Activated CD4-positive, alpha-beta T cell treated with anti-CD3 and anti-CD28 coated beads, Interleukin-2, amount 10 ng/mL, durations not matched to agents 7 days and 5 days (primary cell): ENCODE measurements at places on chromosomes 6 and 20. TPM values are rescaled to one million over a fixed set of nuclear protein-coding genes. Genes with fewer than 3 reads are reported as not detected.

The NKX2-4 gene
- not detected for total RNA-seq

GRCh38 chr20:60862601-60863000, 389.5 kb upstream of the CDH4 start:
- no peaks in the 10 kb centered on the region for H3K4me1 ChIP-seq
- no peaks in the 10 kb centered on the region for H3K27me3 ChIP-seq
- no peaks in the 10 kb centered on the region for H3K36me3 ChIP-seq
- no peak overlapping the region for H3K27ac ChIP-seq
- no peak overlapping the region for H3K4me3 ChIP-seq
- no peak for DNase-seq

DNA sequence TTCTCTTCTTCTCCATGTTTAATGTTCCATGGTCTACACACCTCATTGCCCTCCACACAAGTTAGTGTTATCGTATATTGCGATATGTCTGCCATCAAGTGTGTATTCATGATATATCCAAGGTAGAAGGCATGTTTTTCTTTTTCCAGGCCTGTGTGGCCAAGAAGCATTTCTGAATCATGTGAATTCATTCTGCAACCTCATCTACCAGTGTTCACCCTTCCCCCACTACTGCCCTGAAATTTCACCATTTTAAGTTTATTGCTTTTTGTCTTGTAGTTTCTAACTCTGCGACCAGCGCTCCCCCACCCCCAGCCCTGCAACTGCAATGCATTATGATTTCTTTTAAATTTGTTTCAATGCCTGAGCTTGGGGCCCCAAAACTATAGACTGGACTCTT, 618.0 kb upstream of the FLRT3 start:
- H3K27me3 ChIP-seq: no peaks in the 10 kb centered on the region
- H3K4me1 ChIP-seq: no peaks in the 10 kb centered on the region
- H3K36me3 ChIP-seq: no peaks in the 10 kb centered on the region
- H3K27ac ChIP-seq: no peak overlapping the region
- peak; percentile 25 for DNase-seq

The ANGPT4 gene
- not detected for total RNA-seq

DNA sequence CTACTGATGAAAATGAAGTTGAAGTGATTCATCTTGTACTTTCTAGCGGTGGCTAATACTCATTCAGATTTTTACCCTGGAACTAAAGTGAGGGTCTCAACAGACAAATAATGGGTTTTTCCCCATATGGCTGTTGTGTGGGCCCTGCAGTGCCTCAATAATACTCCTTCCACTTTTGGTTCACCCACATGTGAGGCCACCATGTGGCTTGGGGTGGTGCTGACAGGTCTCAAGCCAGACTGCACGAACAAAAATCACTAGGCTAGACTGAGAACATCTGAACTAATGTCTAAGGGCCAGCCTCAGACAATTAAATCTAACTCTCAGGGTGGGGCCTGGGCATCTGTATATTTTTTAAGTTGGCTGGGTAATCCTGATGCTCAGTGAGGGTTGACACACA, 7.9 kb upstream of the COL12A1 start:
- no peaks in the 10 kb centered on the region for H3K36me3 ChIP-seq
- peaks cover 5% of the 10 kb centered on the region for H3K4me1 ChIP-seq
- H3K27me3 ChIP-seq: peaks cover 36% of the 10 kb centered on the region
- H3K4me3 ChIP-seq: no peak overlapping the region
- H3K27ac ChIP-seq: no peak overlapping the region
- no peak for DNase-seq

GRCh38 chr6:143410859-143411270, 39.6 kb downstream of the ADAT2 start:
- H3K27me3 ChIP-seq: no peaks in the 10 kb centered on the region
- no peak overlapping the region for H3K4me3 ChIP-seq
- no peak overlapping the region for H3K27ac ChIP-seq
- no peaks in the 10 kb centered on the region for H3K4me1 ChIP-seq
- no peaks in the 10 kb centered on the region for H3K36me3 ChIP-seq

DNA sequence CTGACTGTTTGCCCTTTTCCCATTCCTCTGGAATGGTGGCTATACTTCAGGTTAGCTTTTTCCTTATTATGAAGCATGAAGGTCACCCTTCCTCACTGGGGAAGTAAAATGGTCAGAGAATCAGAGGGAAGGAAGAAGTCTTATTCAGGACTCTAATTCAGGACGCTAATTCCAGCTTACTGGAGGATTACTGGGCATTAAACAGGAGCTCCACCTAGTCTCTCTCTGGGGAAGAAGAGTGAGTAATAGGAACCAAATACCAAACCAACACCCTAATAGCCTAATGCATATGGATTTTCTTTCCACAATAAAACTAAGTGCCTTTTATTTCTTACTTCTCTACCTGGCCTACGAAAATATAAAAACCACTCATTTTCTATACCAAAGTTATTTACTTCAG, 10.1 kb downstream of the CRISP1 start:
- H3K27me3 ChIP-seq: no peaks in the 10 kb centered on the region
- H3K27ac ChIP-seq: no peak overlapping the region
- DNase-seq: no peak
- H3K4me3 ChIP-seq: no peak overlapping the region

- H3K27ac ChIP-seq: no peak overlapping the region
- H3K4me1 ChIP-seq: peaks cover 7% of the 10 kb centered on the region
- H3K36me3 ChIP-seq: no peaks in the 10 kb centered on the region
Measured at GRCh38 chr6:10510592-10511367, 10.4 kb upstream of the GCNT2 start.

DNA sequence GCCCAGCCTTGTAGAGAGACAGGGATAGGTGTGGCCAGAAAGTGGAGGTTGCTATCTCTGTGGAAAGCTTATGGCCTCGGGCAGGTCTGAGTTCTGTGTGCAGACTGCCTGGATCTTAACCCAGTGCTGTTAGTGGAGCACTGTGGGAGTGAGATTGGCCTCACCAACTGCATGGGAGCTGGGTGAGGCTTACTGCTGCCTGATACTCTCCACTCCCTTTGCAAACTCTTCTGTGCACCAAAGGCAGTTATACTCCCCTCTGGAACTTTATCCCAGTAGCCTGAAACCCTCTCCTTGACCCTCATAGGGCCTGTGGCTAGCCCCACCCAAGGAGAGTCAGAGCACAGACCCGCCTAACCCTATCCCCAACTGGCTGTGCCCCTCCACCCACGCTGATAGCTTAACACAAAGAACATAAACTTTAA, 41.4 kb upstream of the PKIB start:
- H3K4me1 ChIP-seq: no peaks in the 10 kb centered on the region
- H3K36me3 ChIP-seq: no peaks in the 10 kb centered on the region
- H3K27ac ChIP-seq: no peak overlapping the region
- no peak for DNase-seq
- no peaks in the 10 kb centered on the region for H3K27me3 ChIP-seq

The SLC35D3 gene
- total RNA-seq: not detected

DNA sequence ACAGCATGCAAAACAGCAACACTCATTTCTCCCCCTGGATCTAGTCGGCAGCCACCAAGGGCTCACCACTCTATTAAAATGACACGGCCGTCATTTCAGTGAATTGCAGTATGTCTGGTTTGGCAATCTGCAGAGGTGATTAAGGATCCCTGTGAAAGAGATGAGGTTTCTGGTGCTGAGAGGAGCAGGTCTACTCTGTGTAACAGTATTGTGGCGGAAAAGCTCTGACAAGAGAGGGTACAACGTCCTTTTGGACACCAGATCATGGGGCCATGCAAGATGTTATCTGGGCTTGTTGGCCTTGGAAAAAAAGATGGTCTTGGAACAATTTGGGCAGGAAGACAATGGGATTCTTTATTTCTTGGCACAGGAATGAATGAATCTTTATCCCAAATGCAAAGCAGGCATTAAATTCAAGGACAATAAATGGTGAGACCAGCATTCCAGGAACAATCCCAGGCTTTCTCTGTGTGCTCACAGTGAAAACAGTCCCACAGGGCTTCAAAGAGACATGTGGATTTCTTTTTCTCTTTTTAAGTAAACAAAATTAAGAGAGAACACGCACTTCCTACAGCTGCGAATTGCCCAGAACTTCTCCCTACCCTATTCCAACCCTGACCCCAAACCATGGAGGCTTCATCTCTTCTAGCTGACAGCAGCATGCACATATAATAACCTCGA, 33.7 kb upstream of the ADGRF1 start:
- H3K4me1 ChIP-seq: no peaks in the 10 kb centered on the region
- H3K36me3 ChIP-seq: no peaks in the 10 kb centered on the region
- H3K4me3 ChIP-seq: no peak overlapping the region
- DNase-seq: no peak

DNA sequence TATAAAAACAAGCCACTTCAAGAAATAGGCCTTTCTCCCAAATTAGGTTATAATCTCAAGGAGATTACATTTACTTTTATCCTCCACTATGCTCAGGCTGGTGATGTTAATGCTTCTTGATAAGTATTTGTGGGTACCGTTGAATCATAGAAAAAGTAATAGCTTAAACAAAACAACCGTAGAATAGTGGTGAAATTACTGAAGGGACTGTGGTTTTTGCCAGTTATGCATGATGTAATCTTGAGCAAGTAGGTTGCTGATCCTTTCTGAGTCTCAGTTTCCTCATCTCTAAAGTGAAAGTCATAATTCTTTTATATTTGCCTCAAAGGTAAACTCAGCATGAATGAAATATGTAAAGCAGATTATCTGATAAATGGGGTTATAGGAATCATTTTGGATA, 187.3 kb upstream of the JAG1 start:
- no peak overlapping the region for H3K4me3 ChIP-seq
- no peak overlapping the region for H3K27ac ChIP-seq
- no peaks in the 10 kb centered on the region for H3K27me3 ChIP-seq
- no peaks in the 10 kb centered on the region for H3K4me1 ChIP-seq
- H3K36me3 ChIP-seq: no peaks in the 10 kb centered on the region

DNA sequence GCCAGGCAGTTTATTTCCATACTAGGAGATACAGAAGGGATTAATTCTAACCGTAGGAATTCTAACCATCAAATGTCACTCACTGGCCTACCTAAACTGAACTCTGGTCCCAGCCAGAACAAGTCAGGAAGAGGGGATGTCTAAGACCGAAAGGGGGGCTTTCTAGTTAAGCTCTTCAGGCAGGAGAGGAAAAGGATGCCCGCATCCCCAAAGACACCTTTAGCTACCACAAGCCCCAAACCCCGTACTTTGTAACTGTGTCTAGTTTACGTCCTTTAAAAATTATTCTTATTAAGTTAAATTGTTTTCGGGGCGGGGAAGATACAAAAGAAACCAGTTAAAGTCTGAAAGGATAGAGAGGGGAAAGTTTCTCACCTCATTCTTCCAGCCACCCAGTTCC, 1.2 kb upstream of the ZNF76 start:
- no peaks in the 10 kb centered on the region for H3K27me3 ChIP-seq
- H3K27ac ChIP-seq: peak overlapping the region; percentile 94
- peak overlapping the region; percentile 97 for H3K4me3 ChIP-seq
- no peaks in the 10 kb centered on the region for H3K36me3 ChIP-seq
- DNase-seq: no peak
- H3K4me1 ChIP-seq: peaks cover 43% of the 10 kb centered on the region

GRCh38 chr6:118101831-118102345, 194.8 kb downstream of the SLC35F1 start:
- H3K36me3 ChIP-seq: no peaks in the 10 kb centered on the region
- H3K27ac ChIP-seq: no peak overlapping the region
- H3K27me3 ChIP-seq: no peaks in the 10 kb centered on the region
- no peak for DNase-seq
- H3K4me3 ChIP-seq: no peak overlapping the region

The NHSL1 gene
- 0.22 TPM for total RNA-seq

DNA sequence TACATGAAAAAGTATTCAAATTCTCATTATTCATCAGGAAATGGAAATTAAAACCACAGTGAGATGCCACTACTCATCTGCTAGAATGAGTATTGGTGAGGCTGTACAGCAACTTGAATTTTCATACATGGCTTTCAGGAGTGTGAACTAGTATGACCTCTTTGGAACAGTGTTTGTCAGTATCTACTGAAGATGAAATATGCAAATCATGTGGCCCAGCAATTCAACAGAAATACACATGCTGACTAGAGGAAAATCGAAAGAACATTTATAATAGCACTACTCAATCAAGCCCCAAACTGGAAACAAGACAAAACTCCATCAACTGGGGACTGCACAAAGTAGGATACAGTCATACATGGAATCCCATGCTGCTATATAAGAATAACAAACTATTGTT, 102.2 kb downstream of the DCDC2 start:
- H3K27ac ChIP-seq: no peak overlapping the region
- peaks cover 6% of the 10 kb centered on the region for H3K27me3 ChIP-seq
- H3K36me3 ChIP-seq: no peaks in the 10 kb centered on the region
- H3K4me3 ChIP-seq: no peak overlapping the region
- no peaks in the 10 kb centered on the region for H3K4me1 ChIP-seq

GRCh38 chr20:46367967-46368901, 38.2 kb downstream of the ELMO2 start:
- H3K4me3 ChIP-seq: no peak overlapping the region
- no peaks in the 10 kb centered on the region for H3K27me3 ChIP-seq
- H3K27ac ChIP-seq: peak overlapping the region; percentile 48
- peaks cover 74% of the 10 kb centered on the region for H3K36me3 ChIP-seq

DNA sequence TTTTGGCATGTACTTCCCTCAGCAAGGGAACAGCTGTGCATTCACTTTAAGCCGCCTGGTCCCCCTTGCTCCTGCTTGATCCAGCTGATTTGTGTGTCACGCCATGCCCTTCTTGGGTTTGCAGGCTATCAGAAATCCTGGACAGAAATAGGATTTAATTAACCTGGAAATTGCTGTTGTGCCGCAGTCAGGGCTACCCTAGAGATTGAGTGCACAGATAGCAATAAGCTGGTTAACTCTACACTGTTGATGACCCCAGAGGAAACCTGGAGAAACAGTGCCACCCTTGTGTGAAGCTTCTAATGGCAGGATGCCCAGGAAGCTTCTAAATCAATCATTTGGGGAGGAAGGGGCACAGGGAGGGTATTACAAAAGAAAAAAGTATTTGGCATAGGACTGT, 199.0 kb downstream of the JARID2 start:
- H3K27me3 ChIP-seq: no peaks in the 10 kb centered on the region
- peaks cover 3% of the 10 kb centered on the region for H3K36me3 ChIP-seq
- peak overlapping the region; percentile 47 for H3K27ac ChIP-seq
- peaks cover 68% of the 10 kb centered on the region for H3K4me1 ChIP-seq
- no peak for DNase-seq

GRCh38 chr6:91633374-91634111, 1046.7 kb upstream of the MAP3K7 start:
- no peaks in the 10 kb centered on the region for H3K4me1 ChIP-seq
- H3K27ac ChIP-seq: no peak overlapping the region
- no peak for DNase-seq
- H3K4me3 ChIP-seq: no peak overlapping the region
- no peaks in the 10 kb centered on the region for H3K27me3 ChIP-seq

- peaks cover 70% of the 10 kb centered on the region for H3K4me1 ChIP-seq
- peaks cover 16% of the 10 kb centered on the region for H3K36me3 ChIP-seq
- peak overlapping the region; percentile 99 for H3K27ac ChIP-seq
- H3K27me3 ChIP-seq: no peaks in the 10 kb centered on the region
- H3K4me3 ChIP-seq: peak overlapping the region; percentile 85
Measured at GRCh38 chr6:11231564-11232192, 790 bp downstream of the NEDD9 start.

The TREM2 gene
- total RNA-seq: not detected
